Cardiac fibroblast (primary cell): ENCODE measurements at places on chromosomes 1 and 21.
A peak's percentile ranks its signal among the peaks of the same experiment; 100 is the strongest.

- DNase-seq: peak; percentile 67
These were observed 1.0 kb downstream of the F11R start for GRCh38 chr1:161019751-161020495.

DNA sequence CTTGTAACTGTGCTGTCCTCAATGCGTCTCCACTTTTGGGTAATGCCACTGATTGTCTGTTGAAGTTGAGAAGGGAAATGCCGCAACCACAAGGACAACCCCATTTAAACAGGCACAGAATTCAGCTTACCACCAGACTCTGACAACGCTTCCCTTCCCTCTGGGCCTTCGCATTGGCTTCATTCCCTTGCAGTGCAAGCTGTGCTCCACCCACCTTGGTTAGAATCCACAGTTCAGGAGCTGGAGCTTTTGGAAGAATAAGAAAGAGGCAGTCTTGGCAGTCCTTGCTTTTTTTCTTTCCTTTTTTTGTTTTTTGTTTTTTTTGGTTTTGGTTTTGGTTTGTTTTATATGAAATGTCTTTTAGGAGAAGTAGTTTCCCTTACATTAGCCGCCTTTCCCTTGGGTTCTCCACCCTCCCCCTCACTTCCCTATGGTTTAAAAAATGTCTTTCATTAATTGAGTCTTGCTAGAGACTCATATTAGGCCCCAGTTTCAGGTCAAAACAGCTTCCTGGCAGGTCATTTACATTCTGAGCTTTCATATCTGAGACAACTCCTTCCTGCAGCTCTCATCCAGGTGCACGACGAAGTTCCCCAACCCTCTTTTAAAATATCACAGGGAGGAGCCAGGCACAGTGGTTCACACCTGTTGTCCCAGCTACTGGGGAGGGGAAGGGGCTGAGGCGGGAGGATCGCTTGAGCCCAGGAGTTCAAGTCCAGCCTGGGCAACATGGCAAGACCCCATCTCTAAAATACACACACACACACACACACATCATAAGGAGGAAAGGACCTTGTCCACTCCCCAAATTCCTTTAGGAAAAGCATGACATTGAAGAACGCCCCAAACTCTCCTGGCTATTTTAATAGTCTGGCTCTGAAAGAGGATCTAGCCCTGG is 20.7 kb upstream of the LAX1 start:
- DNase-seq: peak; percentile 79

DNA sequence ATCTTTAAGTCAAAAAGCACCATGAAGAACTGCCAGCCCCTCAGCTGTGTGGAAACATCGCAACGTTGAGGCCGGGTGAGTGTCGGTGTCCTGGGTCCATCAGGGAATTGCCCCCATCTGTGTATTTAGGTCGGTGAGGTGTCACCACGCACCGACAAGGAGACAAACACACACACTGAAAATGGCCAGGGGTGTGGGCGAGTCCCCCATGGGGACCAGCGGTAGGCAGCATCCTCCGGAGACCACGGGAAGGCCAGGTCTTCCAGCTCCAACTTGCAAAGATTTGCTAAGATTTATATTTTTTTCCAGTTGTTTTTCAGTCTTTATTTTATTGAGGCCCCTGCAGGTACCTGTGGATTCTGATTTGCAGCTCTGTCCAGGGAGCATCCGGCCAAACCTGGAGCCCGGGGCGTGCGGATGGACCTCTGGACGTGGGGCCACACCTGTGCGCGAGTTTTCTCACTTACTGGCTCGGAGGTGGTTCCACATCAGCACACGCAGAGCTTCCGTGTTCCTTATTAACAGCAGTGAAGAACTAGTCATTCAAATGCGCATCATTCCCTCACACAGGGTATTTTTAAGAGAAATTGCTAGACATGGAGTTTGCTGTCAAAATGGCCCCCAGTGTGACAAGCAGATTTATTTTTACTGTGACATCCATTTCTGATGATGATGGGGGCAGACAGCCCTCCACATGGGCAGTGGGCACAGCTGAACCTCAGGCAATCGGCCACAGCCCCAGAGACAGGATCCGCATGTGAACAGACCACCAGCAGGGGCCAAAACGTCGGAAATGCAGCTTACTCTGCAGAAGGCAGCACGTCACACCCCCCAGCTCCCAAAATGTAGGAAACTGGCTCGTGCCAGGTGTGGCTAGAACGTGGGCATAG is 17.2 kb upstream of the SLC19A1 start:
- no peak for DNase-seq

DNA sequence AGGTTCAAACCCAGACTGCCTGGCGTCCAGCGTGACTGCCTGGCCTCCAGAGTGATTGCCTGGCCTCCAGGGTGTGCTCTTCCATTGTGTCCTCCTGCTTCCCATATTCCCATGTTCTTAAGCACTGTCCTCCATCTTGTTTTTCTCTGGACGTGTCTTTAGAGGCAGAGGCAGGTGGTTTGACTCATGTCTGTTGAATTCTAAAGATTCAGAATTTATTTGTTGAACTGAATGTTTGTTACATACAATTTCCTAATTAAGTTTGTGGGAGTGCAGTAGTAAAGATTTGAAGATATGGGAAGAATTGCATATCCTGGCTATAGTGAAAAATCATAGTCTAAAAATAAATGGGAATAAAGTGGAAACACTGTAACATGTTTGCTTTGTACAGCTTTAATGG is 18.3 kb downstream of the ST6GALNAC3 start:
- DNase-seq: no peak

DNA sequence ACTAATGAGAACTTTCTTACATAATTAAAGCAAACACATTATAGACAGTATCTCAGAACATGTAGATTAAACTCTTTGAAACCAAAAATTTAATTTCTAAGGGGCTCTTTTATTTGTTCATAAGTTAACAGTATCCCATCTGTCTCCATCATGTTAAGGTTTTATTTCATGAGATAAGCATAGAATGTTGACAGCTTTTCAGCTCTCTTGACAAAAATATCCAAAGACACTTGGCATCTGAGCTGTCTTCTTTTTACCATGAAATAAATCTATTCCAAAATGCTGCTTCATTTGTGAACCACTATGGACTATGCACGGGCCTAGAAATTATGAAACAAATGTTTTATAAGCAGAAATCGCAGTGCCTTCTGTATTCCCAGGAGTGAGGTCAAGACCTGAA is 45.2 kb downstream of the SCYL3 start:
- no peak for DNase-seq

DNA sequence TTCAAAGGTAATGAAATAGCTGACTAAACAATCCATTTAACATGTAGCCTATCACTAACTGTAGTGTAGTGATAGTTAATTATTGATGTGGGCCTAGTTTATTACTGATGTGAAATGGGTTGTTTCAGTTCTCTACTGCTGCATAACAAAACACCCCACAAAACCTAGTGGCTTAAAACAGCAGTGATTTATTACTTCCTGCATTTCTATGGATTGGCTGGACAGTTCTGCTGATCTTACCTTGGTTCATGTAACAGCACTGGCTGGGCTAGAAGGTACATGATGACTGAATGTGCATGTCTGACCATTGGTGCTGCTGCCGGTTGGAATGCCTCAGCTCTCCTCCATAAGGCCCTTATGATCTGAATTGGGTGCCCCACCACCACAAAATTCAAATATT is 5.4 kb upstream of the ABL2 start:
- DNase-seq: no peak

GRCh38 chr1:63099188-63099587 is 223.2 kb upstream of the FOXD3 start:
- no peak for DNase-seq

DNA sequence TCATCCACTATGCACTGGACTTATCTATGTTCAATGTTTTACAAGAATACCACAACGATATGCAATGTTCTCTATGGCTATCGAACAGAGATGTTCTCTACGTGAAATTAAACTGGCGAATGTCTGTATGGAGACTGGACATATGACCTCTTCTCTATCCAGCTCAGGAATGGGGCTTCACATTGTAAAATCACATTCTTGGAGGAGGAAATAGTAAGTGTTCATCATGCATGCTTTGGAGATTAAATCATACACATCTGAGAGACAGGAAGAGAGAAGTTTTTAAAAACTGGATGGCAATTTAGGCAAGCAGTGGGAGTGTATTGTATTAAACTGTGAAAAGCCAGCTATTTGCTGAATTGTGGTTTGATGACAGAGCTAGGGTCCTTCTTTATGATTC is 47.9 kb upstream of the RGL1 start:
- peak; percentile 80 for DNase-seq

DNA sequence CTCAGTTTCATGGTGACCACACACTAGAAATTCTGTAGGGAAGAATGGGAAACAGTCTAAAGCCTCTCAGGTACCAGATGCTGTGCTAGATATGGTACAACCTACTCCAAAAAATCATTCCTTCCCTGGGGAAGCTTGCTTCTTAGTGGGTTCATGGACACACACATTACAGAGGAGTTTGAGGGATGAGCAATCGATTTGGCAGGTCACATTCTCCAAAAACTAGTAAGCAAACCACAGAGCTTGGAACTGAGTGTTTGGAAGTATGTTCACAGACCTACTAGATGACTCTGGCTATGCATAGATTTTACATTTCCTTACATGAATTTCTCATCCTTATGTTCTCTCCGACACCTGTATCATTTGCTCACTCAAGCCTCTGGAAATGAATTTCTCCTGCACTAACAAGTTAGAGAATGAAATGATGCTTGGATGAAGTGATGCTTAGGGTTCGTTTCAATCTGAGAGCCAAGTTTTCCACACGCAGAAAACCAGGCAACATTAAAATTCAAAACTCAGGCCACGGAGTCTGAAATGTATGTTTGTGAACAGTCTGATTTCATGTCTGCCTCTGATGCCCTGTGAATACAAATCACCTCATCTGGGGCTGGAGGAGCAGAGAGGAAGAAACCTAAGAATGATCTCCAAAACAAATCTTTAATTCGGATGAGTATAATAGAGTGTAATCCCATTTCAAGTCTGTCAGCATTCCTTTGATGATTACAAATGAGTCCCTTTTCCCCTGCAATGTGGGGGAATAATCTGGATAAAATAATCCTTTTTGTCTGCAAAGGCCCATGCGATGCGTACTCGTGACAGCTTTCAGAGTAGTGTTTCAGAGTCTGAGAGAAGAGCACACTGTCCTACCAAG is 11.0 kb downstream of the EVA1C start:
- DNase-seq: peak; percentile 91

DNA sequence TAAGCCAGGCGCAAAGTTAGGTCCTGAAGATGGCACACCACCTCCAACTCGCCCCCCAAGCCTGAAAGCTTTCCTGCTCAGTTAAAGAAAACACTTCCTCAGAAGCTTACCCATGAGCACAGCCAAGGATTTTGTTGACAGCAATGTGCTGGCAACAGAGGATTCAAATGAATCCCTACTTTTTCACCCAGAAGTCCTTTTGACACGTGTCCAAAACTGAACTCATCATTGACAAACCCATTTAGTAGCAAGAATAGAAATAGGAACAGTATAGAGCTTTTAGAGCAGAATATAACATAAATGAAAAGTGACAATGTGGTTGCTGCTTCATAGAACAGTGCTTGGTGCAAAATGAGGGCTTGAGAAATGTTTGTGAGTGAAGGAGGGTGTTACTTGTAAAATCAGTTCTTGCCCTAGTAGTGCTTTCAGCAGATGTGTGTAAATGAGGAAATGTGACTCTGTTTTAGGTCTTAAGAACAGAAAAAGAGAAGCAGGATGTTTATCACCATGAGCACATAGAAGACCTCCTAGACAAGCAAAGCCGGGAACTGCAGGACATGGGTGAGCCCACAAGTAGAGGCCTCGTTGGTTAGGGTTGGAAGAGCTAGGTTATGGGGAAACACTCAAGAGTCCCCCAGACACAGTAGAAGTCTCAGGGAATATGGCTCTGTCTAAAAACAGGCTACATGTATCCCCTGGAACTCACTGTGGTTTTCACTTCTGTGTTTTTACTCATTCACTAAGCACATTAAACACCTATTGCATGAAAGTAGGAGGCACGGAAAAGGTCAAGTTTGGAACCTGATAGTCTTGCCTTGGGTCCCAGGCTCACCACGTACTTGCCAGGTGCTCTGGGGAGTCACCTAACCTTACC is 48.6 kb upstream of the TMEM125 start:
- no peak for DNase-seq

- DNase-seq: peak; percentile 47
These were observed 20.9 kb upstream of the PDXK start for GRCh38 chr21:43697758-43698643.

DNA sequence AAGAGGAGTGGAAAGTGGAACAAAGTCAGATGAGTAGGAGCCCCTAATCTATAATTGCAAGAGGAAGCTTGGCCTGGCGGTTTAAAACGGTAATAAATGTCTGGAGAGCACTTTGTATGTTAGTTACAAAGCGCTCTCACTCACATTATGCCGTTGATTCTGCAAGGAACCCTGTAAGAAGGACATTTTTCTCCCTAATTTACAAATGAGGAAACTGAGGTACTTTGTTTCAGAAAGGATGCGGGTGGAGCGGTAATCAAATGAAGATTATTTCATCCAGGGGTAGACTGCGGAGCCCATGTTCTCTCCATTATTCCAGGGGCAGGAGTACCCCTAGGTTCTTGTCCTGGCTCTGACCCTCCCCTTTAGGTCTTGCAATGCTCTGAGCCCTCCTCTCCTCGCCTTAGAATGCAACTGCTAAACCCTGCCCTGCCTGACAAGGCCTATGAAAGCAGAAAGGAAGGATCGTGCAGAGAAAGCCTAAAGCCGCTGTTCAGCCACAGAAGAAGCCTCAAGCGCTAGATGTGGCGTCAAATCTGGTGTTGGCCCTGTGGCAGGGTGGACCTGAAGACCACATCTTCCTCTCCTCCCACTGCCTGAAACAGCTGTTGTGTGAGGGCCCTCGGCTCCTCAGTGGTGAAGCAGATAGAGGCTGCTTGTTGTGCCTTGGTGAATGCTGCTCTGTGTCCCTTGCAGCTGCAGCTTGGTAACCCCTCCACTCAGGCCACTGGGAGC is 588 bp upstream of the PACC1 start:
- DNase-seq: no peak

- peak; percentile 62 for DNase-seq
These were observed 98.5 kb downstream of the LMX1A start for GRCh38 chr1:165257969-165258459.

GRCh38 chr21:36976882-36977651 is 10.6 kb upstream of the HLCS start:
- peak; percentile 86 for DNase-seq

GRCh38 chr1:242827538-242827937 is 303.0 kb upstream of the PLD5 start:
- DNase-seq: no peak

DNA sequence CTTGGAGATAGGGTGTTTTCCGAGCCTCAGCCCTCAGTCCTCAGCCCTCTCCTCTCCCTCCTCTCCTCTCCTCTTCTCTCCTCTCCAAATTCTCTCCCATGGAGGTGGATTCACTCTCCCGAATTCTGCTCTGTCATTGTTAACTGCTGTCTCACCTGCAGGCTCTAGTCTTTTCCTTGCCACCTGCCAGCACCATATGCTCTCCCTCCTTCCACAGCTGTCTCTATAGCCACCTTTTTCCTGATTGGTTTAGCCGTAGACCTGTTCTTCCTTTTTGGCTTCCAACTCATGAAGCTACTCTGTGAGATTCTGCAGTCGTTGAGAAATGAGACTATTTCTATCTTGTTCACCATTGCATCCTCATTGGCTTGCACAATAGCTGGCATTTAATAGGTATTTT is 19.7 kb downstream of the COG2 start:
- DNase-seq: no peak

- peak; percentile 39 for DNase-seq
These were observed 113.5 kb downstream of the LHX9 start for GRCh38 chr1:198030682-198031081.
